ENCODE measurements at places on chromosomes 11 and 22.

DNA sequence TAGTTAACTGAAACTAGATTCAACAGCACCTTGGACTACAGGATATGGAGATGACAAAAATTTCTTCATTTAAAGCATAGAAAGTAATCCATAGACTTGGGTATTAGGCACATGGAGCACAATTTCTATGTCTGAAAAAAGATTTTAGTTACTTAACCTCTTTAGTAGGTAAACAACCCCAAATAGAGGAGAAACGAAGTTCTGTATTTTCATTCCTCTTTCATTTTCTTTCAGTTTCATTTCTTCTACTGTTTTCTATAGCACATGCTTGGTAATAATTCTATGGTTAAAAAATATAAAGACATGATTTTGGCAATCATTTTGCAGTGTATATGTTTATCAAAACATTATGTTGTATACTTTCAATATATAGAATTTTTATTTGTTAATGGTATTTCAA is 99.5 kb downstream of the CASP12 start:
- no peak for DNase-seq

- DNase-seq: no peak
Observed at GRCh38 chr11:69374110-69374945, 80.4 kb downstream of the MYEOV start.

DNA sequence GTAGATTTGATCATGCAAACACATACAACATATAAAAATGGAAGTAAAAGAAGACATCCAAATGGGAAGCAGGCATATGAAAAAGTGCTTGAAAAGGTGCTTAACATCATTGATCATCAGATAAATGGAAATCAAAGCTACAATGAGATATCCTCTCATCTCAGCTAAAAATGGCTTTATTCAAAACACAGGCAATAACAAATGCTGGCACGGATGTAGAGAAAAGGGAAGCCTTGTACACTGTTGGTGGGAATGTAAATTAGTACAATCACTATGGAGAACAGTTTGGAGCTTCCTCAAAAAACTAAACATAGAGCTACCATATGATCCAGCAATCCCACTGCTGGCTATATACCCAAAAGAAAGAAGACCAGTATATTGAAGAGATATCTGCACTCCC is 549 bp upstream of the TCN1 start:
- DNase-seq: no peak

GRCh38 chr11:72848846-72849466 is 34.7 kb downstream of the ATG16L2 start:
- no peak for DNase-seq

DNA sequence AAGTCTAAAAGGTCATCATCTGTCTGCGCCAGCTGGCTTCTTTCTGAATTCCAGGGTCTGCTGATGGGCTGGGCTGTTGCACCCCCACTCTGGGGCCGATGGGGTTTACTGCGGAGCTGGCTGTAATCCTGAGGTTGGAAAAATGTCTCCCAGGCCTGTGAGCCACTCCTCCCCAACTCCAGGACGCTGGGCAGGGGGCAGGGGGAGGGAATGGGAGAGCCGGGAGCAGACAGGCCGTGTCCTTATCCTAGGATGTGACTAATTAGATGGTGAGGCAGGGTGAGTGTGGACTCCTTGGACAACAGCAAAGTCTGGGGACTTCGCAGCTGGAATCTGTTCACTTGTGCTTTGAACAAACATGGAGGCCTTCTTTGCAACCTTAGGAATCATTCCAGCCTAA is 48.7 kb downstream of the LRRC32 start:
- no peak for DNase-seq

Data from AG04449 (cell line).